A549 treated with Mapracorat at 1 μM for 4 hours (cell line): ENCODE measurements at places on chromosomes 4 and X. TPM values are rescaled to one million over a fixed set of nuclear protein-coding genes. Genes with fewer than 3 reads are reported as not detected.

Gene SHOX
- total RNA-seq, result not detected in 5 replicates

Gene GDPD2
- 0.07 to 0.14 TPM in 2 of 5 replicates, not detected in the others for total RNA-seq

Gene QRFPR
- not detected in 5 replicates for total RNA-seq

Gene ERAS
- not detected in 5 replicates for total RNA-seq

Gene GATB
- 9.3 to 12.4 TPM (median 11.8 TPM) in 5 replicates for total RNA-seq

Gene XAGE3
- not detected in 5 replicates for total RNA-seq

Gene USP17L19
- not detected in 5 replicates for total RNA-seq

Gene HOPX
- not detected in 5 replicates for total RNA-seq

Gene TEX13D
- not detected in 5 replicates for total RNA-seq

Gene CT45A3
- 0.21 to 0.39 TPM (median 0.27 TPM) in 3 of 5 replicates, not detected in the others for total RNA-seq

Gene BEND2
- total RNA-seq, result not detected in 5 replicates

Gene CPXCR1
- total RNA-seq, result not detected in 5 replicates

Gene FABP2
- total RNA-seq, result not detected in 5 replicates

Gene HPGDS
- total RNA-seq, result not detected in 5 replicates

Gene CXCL3
- total RNA-seq, result 2.8 to 4.8 TPM (median 4.3 TPM) in 5 replicates

Gene DIAPH2
- total RNA-seq, result 3.3 to 4.8 TPM (median 4.5 TPM) in 5 replicates

Gene HTN1
- total RNA-seq, result not detected in 5 replicates

Gene NSDHL
- total RNA-seq, result 40.7 to 44.6 TPM (median 42.8 TPM) in 5 replicates

Gene ANTXR2
- total RNA-seq, result 2.7 to 4.5 TPM (median 3.1 TPM) in 5 replicates

Gene CNGA1
- total RNA-seq, result not detected in 5 replicates

Gene GAGE13
- total RNA-seq, result not detected in 5 replicates

Gene HSFX3
- not detected in 5 replicates for total RNA-seq

Gene SCLT1
- total RNA-seq, result 4.8 to 5.7 TPM (median 5.2 TPM) in 5 replicates

Gene CLDN34
- not detected in 5 replicates for total RNA-seq

Gene LAMTOR3
- 25.3 to 29.6 TPM (median 28.2 TPM) in 5 replicates for total RNA-seq

Gene AMBN
- not detected in 5 replicates for total RNA-seq

Gene ADH1C
- total RNA-seq, result not detected in 5 replicates

Gene SSX4B
- total RNA-seq, result not detected in 5 replicates

Gene ASMT
- 0.16 to 0.53 TPM (median 0.45 TPM) in 4 of 5 replicates, not detected in the other for total RNA-seq

Gene CTAG2
- total RNA-seq, result not detected in 5 replicates
